BJ (cell line): ENCODE measurements at places on chromosomes 7 and 10. TPM values are rescaled to one million over a fixed set of nuclear protein-coding genes. Genes with fewer than 3 reads are reported as not detected.

GRCh38 chr7:46360296-46360695 is 439.2 kb upstream of the IGFBP3 start:
- no peak for DNase-seq

DNA sequence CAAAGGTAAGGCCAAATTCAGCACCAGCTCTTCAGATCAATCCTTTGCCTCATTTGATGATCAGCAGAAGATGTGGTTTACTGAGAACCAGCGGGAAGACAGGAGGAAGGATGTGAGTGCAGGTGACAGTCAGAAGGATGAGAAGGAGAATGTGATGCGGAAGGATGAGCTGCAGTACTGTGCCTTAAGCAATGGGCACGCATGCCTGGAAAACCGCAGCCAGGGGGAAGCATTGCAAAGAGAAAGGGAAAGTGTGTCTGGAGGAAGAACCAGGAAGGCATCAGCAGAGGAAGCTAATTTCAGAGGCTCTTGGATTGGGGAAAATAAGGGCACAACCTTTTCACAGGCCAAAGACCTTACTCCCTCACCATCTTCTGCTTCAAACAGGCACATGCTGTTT is 25.7 kb downstream of the C10orf71 start:
- no peak for DNase-seq

- DNase-seq = no peak
Measured at GRCh38 chr7:106021151-106022067, 58.3 kb downstream of the CDHR3 start.

DNA sequence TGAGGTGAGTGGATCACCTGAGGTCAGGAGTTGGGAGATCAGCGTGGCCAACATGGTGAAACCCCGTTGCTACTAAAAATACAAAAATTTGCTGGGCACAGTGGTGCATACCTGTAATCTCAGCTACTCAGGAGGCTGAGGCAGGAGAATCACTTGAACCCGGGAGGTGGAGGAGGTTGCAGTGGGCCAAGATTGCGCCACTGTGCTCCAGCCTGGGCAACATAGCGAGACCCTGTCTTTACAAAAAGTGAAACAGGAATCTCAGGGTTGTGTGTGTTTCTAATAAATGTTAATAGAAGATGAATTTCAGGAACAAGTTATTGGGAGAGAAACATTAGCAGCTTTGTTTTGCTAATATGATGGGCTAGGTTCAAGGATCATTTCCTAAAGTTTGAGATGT is 19.9 kb downstream of the PPP2R2D start:
- DNase-seq = no peak

GRCh38 chr10:119786117-119786769 is 60.4 kb downstream of the INPP5F start:
- DNase-seq = no peak

GRCh38 chr10:119211625-119212441 is 4.5 kb downstream of the GRK5 start:
- no peak for DNase-seq

- DNase-seq = no peak
Measured at GRCh38 chr7:31370609-31371008, 30.1 kb upstream of the NEUROD6 start.

GRCh38 chr7:101374990-101375389 is 12.3 kb downstream of the COL26A1 start:
- DNase-seq = no peak

DNA sequence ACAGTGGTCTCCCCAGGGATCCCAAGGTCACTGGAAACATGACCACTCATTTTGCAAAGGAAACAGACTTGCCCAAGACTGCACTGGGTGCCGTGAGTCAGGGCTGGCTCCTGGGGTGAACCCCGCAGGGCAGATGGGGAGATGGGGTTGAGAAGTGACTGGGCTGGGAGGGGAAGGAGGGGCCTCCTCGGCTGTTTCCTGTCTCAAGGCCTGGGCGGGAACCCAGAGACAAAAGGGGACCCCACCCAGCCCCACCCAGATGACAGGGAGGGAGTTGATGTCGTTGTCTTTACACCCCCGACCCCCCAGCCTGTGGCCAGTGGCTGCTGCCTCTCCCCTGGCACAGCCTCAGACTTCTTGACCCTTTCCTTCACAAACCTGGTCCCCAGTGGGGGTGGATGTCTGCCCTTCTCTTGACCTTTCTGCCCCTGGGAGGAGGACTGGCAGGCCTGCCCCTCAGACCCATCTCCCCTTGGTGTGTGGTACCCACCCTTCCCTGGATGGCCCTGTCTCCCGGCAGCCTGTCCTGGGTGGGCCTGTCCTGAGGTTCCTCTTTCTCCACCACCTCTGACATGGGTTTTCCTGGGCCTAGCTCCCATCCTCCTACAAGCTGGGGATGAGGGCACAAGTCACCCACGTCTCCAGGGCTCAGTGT is 1.4 kb downstream of the MYO1G start:
- DNase-seq = no peak

Gene EZH2
- 11.0 and 15.3 TPM in 2 replicates for polyA plus RNA-seq

Gene SPDYE8
- not detected in 2 replicates for polyA plus RNA-seq

Gene CDC14C
- polyA plus RNA-seq = 0.04 TPM in 1 of 2 replicates, not detected in the other

Gene WEE2
- polyA plus RNA-seq = not detected in 2 replicates
